ENCODE measurements at places on chromosomes 12 and 14.

GRCh38 chr14:24430143-24430681 is 458 bp downstream of the KHNYN start:
- DNase-seq: peak; percentile 69

DNA sequence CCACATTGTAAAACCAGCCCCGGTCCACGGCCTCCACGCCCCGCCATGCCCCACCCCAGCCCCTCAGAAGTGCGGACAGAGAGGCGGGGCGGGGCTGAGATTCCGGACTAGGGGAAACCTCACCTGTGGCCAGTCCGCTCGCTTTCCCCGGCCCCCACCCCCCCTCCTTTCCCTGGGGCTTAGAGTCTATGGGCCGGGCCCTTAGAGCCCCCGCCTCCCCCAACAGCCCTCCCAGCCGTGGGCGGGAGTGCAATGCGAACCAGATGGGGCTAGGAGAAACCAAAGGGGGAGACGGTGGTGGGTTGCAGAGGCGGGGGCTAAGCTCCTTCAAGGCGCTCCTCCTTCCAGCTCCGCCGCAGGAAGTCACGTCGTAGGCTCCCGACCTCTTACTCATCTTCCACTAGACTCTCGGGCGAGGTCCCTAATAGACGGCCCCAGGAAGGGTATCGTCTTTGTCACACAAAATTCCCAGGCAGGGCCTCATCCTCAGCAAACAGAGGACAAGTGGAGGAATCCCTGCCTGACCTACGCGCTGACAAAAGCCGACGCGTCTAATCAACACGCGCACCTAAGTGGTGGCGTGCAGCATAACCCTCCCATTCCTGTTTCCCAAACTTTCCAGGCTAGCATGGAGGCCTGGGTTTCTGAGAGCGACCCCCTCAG is 1.1 kb upstream of the NAB2 start:
- peak; percentile 78 for DNase-seq

- DNase-seq: no peak
These were observed 121.1 kb upstream of the SYT10 start for GRCh38 chr12:33560653-33561208.

DNA sequence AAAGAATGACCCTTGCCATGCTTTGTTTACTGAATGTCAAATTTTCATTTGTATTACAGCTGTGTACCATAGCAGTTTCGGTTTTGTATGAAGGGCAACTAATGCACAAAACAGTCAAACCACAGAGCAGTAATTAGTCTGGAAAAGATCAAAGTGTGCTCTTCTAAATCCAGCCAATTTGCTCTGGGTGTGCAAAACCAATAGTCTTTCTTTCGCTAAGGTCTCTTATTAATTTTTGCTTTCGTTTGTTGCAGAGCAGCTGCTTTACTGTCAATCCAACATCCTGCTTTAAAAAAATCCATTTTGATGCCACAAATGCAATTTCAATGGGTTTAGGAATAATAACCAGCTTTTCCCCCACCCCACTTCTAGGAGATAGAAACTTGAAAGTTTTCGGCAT is 114.2 kb downstream of the BRMS1L start:
- DNase-seq: no peak

GRCh38 chr12:11661491-11662089 is 12.1 kb downstream of the ETV6 start:
- DNase-seq: no peak

DNA sequence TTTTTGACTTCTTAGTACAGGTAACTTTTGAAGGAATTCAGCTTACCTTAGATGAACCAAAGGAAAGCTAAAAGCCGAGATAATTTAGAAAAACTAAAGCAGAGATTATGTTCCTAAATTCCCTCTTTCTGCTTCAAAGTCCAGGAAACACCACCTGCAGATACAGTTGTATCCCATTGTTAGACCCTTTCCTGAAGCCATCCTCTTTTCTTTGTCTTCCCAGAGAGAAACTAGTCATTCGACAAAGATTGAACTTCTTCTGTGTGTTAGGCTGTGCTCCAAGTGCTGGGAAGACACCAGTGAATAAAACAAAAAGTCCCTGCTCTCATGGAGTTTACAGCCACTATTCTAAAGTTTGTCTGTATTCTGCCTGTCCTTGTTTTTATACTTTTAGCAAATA is 29.3 kb downstream of the PPM1A start:
- no peak for DNase-seq
